ENCODE measurements at places on chromosomes 2 and 18.

- DNase-seq: no peak
Measured at GRCh38 chr2:183027443-183027842, 10.8 kb downstream of the NCKAP1 start.

DNA sequence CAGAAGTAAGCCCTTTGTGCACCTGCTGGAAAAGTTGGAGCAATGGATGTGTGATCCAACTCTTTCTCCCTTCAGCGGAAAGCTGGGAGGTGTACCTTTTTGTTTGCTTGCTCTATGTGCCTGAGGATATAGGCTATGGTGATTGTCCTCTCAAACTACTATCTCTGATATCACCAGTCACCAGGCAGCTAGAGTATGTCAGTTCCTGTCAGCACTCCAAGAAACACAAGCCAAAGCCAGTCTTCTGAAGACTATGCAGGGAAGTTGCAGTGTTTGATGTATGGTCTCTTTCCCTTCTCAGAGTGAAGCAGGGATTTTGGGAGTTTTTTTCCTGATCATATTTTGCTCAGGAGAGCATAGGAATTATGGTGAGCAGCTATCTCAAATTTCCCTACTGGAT, 146.4 kb downstream of the PTH2R start:
- no peak for DNase-seq

DNA sequence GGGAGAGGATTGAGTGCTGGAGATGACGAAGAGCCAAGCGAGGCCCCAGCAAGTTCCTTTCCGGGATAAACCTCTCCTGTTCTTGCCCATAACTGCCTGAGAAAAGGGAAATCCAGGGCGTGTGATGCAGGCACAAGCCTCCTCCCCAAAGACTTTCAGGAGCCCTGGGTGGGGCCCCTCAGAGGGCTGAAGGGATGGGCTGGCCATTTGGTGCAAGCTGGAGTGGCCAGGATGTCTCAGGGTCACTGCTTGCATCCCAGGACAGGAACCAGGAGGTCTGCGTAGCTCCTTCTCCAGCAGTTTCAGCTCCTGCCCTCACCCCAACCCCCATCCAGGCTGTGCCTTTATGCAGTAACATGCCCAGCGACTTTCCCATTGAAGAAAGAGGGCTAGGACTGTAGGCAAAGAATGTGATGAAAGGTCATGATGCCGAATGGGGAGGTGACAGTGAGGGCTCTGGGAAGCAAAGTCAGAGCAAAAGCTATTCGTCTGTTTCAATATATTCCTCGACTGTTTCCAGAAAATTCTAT, 80.2 kb downstream of the PXDN start:
- DNase-seq: no peak

DNA sequence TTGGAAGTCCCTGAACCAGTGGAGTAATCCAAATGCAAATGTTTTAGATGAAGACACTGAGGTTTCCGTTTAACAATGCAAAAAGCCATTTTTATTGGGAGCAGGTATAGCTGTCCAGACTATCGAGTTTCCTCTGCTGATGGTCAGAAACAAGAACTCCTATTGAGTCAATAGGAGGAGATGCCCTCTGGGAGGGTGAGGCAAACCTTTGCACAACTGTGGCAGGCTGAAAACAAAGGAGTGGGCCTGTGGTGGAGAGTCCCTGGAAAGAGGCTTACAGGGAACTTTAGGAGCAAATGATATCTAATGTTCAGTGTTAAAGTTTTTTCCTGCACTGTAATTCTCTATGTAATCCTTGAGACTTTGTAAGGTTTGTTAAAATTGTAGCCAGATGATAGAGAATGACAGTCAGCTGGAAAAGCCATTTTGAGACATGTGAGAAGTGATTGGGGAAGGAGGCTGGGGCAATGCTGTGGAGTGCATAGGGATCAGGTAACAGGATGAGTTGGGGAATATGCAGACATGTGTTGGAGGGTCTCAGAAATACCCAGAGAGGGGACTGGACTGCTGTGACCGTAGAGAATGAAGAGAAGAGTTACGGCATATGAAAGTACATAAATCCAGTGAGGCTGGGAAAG, 15.1 kb upstream of the EML4 start:
- DNase-seq: no peak

- DNase-seq: peak; percentile 14
Measured at GRCh38 chr2:152627351-152627957, 89.8 kb downstream of the PRPF40A start.

GRCh38 chr2:40434731-40435271, 17.1 kb downstream of the SLC8A1 start:
- DNase-seq: peak; percentile 88

DNA sequence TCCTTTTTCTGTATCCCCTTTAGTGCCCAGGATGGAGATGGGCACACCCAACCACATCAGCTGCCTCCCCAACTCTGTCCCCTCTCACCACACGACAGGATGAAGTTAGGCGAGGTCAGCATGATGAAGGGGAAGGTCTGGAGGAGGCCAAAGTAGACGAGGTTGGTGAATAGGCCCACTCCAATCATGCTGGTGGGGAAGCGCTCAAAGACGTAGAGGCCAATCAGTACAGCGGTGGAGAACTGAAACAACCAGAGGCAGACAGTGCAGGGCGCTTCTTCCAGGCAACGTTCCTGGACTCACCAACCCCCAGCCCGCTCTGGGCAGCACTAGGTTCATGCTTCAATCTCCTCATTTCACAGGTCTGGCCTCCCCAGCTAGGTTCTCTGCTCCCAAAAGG, 2.9 kb downstream of the TEX261 start:
- no peak for DNase-seq

DNA sequence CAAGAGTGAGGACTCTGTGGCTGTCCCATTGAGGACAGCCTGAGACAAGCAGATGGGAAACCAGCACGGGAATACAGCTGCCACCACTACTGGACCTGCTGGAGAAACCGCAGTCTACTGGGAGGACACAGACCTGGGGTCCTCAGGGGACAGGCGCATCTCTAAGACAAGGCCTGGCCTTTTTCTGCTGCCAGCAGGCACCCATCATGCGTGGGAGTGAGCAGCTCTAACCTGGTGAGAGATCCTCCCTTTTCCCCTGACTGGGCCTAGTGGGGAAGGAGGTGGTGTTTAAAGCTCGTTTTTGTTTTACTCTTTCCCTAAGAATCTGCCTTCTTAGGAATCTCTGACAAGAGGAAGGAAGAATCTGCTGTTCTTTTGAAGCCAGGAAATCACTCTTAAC, 36.6 kb downstream of the CYRIA start:
- no peak for DNase-seq

- no peak for DNase-seq
Measured at GRCh38 chr2:29000956-29001355, 19.9 kb downstream of the TOGARAM2 start.

DNA sequence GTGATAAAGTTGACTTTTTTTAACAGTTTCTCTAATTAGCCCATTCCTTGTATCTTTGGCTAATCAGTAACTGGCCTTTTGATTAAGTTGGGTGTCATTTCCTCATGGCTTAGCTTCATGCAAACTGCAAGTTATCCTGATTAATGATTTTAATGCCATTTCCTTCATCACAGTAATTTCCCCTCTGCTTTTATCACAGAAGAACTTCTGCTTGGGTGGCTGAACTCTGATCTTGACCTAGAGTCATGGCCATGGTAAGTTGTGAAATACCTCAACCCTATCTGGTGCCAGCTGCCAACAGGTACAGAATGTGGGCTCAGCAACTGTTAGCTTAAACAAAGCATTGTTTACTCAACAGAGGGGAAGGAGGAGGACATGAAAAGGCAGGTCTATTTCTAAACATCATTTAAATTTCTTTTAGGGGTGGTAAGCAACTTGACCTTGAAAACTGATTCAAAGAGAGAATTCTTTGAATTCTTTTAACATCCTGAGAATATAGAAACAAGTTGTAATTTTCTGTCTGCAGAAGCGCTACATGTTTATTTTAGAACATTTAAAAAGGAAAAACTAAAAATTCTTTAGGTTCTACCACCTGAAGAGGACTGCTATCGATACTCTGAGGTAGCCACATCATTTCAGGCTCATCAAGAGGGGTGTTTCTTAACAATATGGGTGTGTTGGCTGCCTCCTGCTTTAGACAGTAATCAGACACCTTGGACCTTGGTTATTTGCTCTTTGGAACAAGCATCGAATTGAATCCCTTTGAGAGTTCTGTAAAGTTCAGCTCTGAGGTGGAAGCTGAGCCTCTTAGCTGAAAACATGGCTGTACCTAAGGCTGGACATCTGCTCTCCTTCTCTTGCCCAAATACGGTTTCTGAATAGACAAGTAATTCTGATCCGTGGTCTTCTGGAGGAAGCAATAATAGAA, 39.7 kb downstream of the ANXA4 start:
- DNase-seq: no peak

DNA sequence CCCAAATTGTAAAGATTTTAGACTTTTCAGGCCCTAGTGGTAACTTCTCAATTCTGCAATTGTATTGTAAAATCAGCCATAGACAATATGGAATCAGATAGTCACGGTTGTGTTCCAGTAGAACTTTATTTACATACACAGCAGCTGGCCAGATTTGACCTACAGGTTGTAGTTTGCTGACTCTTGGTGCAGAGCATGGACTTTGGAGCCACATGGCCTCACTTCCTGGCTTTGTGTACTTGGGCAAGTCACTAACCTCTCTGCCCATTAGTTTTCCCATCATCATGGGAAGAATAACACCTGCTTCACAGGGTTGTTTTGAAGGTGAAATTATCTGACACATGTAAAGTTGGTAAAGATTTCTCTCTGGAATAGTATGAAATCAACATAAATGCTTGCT, 147.6 kb downstream of the TMEM200C start:
- DNase-seq: no peak

DNA sequence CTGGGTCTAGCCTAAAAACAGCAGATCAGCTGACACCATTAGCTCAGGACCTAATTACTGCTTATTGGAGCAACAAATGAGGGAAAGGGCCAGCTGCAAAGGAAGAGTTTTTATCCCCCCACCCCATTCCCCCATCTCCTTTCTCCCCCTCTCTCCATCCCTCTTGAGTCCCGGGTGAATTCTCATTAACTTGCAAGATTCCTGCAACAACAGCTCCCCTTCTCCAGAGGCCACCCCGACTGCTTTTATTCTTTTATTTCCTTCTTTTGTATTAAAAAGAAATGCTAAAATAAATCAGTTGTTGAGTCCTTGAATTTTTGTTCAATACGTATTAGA, 473 bp upstream of the NOL4 start:
- DNase-seq: no peak

DNA sequence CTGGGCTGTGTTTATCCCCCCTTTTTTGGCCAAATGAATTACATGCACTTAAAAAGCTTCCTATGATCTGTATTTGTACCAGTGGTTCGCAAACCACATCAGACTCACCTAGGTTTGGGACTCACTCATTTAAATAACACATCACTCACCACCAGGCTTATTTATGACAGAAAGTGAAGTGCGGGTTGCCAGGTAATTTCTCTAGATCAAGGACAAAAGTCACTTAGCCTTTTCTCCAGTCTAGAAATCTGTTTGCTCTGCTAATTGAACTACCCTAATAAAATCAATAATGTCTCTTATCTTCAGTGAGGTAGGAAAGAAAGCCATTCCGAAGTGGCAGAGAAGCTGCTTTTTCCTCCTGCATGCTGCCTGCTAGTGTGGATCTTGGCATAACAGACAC, 88.1 kb upstream of the SLC8A1 start:
- DNase-seq: no peak

GRCh38 chr2:232463701-232464543, 8.0 kb downstream of the ALPI start:
- no peak for DNase-seq

GRCh38 chr2:46827274-46828134, 88.1 kb downstream of the MCFD2 start:
- no peak for DNase-seq

DNA sequence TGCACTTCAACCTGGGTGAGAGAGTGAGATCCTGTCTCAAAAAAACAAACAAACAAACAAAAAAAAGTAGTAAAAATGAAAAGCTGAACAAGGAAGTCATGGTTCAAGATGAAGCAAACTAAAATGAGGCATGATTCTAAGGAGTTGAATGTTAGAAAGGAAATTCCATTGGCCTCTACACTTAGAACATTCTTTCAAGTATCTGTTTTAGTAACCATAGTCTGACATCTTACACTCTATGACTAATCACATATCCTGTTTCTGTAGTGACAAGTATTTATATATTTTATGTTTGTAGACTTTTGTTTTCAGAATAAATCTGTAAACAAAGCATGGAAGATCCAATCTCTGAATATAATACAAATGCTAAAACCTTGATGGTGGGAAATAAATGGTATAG, 164.1 kb downstream of the KIAA1328 start:
- DNase-seq: no peak

GRCh38 chr2:17422061-17422460, 96.2 kb downstream of the RAD51AP2 start:
- no peak for DNase-seq

- no peak for DNase-seq
Measured at GRCh38 chr2:189952536-189953109, 109.9 kb downstream of the MSTN start.

DNA sequence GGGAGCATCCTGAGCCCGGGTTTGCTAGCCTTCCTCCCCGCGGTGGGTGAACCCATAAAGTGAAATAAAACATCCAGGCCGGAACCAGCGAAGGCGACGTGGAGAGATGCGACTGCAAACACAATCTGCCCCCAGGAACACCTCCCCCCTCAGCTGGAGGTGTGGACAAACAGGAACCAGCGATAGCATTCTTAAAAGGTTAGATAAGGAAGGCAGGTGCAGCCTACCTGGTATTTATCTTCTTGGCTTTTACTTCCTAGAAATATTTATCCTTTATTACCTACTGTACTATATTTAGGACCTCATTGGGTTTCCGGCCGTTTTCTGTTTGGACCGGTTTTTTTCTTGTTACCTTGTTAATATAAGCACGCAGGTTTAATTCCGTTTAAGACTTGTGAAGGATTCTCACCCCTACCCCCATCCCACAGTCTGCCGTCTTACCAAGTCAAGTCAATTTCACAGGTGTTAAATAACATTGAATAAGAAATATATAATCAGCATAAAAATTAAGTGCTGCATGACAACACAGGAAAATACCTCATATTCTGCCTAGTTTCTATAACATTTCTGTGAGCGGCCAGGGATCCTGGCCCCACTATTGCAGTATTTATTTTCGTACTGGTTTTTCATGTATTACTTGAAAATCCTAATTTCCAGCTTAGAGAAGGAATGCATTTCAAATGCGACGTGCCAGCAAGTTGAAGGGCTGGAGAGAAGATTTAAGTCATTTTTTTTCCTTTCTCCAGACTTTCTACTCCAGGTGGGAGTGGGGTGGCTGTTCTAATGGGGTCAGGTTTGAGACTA, 224.0 kb upstream of the ID2 start:
- no peak for DNase-seq

DNA sequence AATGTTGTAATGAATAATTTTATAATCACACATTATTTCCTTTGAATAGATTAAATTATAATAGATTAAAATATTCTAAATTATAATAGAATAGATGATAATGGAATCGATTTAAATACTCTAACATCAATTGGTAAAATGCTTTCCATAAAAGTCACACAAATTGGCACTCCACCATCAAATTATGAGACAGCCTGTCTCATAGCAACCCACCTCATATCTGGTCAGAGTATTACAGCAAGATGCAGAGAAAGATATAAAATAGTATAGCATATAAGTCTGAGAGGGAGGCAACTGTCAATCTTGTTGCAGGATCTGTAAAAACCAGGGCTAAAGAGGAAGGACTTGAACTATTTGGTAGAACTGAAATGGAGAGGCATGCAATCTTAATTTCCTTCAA, 98.4 kb upstream of the NCKAP5 start:
- DNase-seq: no peak

GRCh38 chr2:236980961-236981360, 104.7 kb upstream of the COPS8 start:
- DNase-seq: no peak

- DNase-seq: no peak
Measured at GRCh38 chr2:199903111-199903510, 8.0 kb upstream of the C2orf69 start.
